D721Med (cell line): ENCODE measurements at places on chromosomes 1 and 21.
A peak's percentile ranks its signal among the peaks of the same experiment; 100 is the strongest.

DNA sequence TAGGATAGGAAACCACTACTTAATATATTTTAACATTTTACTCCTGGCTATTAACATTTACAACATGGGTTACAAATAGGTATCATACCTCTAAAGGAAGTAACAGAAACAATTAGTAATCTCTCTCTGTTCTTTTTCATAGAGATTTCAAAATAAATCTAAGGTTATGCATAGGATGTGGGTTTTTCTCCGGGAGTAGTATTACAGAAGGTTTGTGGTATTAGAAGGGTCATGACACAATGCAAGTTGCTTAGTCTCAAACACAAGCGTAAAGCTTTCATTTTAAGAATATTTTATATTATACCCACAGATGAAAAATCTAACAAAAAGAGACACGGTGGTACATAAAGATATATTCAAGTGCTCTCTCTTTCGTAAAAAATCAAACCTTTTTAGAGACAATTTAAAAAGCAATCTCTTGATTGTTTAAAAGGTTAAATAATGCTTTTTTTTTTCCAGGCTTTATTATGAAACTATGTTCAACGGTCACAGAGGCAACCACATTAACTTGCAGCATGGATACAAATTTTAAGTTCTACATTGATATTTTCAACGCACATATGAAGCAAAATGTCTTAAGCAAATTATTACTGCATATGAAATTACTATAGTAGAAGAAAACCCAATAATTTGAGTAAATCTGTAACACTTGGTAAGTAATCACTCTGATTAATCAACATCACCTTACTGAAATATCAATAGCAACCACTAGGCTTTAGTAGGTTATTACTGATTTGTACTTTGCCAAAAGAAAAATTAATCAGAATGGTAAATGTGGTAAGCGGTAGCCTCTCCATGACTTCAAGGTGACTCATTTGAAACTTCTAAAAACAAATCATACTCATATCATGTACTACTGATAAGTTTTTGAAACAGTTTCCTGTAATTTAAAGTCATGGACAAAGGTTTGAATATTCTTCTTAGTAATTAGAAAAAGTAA lies 97.4 kb upstream of the GFI1 start:
- no peak for DNase-seq

GRCh38 chr1:237851210-237851845 lies 39.4 kb downstream of the ZP4 start:
- DNase-seq: peak; percentile 52

DNA sequence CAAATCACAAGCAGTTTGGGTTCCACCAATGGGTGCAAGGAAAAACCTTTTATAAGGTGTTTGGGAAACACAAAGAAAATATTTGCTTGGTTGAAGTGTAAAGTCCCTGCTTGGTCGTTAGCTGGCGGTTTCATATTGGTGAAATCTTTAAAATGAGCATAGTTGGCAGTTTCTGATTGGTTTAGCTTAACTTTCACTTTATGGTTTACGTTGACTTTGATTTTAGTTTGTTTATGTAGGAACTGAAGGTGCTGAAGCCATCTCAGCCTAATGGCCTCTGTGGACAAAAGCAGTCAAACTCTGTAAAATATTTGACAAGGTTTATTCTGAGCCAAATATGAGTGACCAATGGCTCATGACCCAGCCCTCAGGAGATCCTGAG lies 76.6 kb upstream of the PPM1J start:
- DNase-seq: no peak

DNA sequence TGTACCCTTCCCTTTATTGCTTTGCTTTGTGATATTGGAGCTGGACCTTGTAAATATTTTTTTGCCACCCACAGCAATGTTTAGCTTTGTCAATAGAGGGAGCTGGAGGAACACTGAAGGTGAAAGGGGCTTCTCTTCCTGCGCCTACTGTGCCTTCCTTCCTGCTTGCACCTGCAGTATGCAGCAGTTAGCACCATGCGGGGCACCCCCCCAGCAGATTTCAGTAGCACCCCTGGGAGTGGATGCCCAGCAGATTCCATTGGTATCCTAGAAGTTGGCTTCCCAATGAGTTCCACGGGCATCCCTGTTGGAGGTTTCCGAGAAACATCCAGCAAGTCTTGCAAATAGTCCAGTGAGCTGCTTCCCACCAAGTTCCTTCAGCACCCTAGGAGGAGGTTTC lies 25.6 kb downstream of the S100A10 start:
- no peak for DNase-seq

GRCh38 chr1:209456878-209457277 lies 126.6 kb upstream of the CAMK1G start:
- no peak for DNase-seq

GRCh38 chr1:115647507-115647906 lies 5.7 kb downstream of the VANGL1 start:
- no peak for DNase-seq

GRCh38 chr21:42707207-42707830 lies 53.9 kb downstream of the PDE9A start:
- no peak for DNase-seq
